ENCODE measurements at places on chromosomes 6 and 20. TPM values are rescaled to one million over a fixed set of nuclear protein-coding genes. Genes with fewer than 3 reads are reported as not detected.

DNA sequence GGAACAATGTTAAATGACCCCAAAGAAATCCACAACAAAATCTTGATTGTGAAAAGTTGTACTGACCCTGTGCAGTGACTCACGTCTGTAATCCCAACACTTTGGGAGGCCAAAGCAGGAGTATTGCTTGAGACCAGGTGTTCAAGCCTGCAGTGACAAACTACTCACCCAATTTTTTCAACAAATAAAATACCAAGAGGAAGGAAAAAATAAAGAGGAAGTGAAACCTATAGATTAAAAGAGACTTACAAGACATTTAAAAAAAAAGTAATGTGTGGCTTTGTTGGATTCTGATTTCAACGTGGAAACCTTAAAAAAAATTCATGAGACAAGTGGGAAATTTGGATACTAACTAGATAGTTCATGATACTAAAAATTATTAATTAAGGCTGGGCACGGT lies 31.9 kb downstream of the GINS1 start:
- peaks cover 6% of the 10 kb centered on the region for H3K4me1 ChIP-seq
- no peaks in the 10 kb centered on the region for H3K36me3 ChIP-seq
- no peak overlapping the region for H3K4me3 ChIP-seq
- H3K27ac ChIP-seq = no peak overlapping the region

- no peak overlapping the region for H3K27ac ChIP-seq
- no peaks in the 10 kb centered on the region for H3K4me1 ChIP-seq
- DNase-seq = no peak
These were observed 30.6 kb downstream of the ADGRF4 start for GRCh38 chr6:47729019-47729418.

GRCh38 chr20:49906101-49906604 lies 9.2 kb downstream of the SPATA2 start:
- H3K4me3 ChIP-seq = no peak overlapping the region
- H3K27ac ChIP-seq = no peak overlapping the region
- H3K4me1 ChIP-seq = no peaks in the 10 kb centered on the region
- no peak for DNase-seq

GRCh38 chr6:127177923-127178231 lies 59.4 kb downstream of the RSPO3 start:
- H3K27ac ChIP-seq = no peak overlapping the region
- H3K4me3 ChIP-seq = no peak overlapping the region
- no peaks in the 10 kb centered on the region for H3K27me3 ChIP-seq
- no peak for DNase-seq
- no peaks in the 10 kb centered on the region for H3K36me3 ChIP-seq

GRCh38 chr6:111410371-111410770 lies 72.6 kb downstream of the REV3L start:
- H3K27ac ChIP-seq = no peak overlapping the region
- no peak overlapping the region for H3K4me3 ChIP-seq
- no peaks in the 10 kb centered on the region for H3K27me3 ChIP-seq
- DNase-seq = no peak
- H3K36me3 ChIP-seq = no peaks in the 10 kb centered on the region
- no peaks in the 10 kb centered on the region for H3K4me1 ChIP-seq

The SENP6 gene
- total RNA-seq = 255 TPM

The GDAP1L1 gene
- 0.29 TPM for total RNA-seq

DNA sequence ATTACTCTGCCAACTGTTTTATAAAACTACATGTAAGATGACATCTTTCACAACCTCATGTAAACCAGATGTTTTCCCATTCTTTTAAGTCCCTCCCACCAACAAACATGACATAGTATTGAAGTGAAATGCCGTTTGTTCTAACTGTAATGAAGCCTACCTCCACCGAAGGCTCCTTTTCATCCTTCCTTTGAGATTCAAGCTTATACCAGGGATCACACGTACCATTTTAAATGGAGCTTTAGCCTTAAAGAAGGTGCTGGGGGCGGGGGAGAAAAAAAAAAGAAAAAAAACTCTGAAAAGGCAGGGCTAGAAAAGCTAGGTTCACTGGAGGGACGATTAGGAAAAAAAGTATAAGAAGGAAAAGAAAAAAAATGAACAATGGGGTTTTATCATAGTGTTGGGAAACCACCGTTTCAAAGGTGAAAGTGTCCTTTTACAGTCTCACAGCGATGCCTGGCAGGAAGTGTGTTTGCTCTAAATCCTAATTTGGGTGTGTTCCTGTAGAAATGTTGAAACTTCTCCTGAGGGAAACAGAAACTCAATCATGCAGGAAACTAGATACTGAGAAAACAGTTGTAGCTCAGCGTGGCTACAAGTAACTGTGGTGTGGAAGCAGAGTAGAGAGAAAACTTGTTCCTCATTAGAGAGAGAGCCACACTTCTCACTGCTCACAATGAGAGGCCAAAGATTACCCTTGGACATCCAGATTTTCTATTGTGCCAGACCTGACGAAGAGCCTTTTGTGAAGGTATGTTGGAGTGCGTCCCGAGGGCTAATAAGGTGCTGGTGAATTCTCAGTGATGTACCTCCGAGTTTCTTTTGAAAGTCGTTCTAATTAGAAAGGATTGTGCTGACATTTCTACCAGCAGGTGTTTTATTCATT lies 37.6 kb upstream of the HINT3 start:
- no peaks in the 10 kb centered on the region for H3K27me3 ChIP-seq
- H3K27ac ChIP-seq = peak overlapping the region; percentile 95
- H3K4me3 ChIP-seq = peak overlapping the region; percentile 0
- peak; percentile 49 for DNase-seq

The NRN1 gene
- total RNA-seq = 10.3 TPM

DNA sequence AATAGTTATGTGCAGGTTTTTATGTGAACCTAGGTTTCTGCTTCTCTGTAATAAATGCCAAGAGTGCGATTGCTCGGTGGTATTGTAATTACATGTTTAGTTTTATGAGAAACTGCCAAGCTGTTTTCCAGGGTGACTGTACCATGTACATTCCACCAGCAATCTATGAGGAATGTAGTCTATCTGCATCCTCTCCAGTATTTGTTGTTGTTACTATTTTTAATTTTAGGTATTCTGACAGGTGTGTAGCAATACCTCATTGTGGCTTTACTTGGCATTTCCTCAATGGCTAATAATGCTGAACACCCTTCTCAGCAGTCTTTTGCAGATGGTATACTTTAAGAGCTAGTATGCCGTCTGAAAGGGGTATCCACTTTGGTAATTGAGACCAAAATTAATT lies 142.1 kb downstream of the BMP2 start:
- H3K4me3 ChIP-seq = no peak overlapping the region
- no peak overlapping the region for H3K27ac ChIP-seq
- H3K36me3 ChIP-seq = no peaks in the 10 kb centered on the region
- DNase-seq = no peak

The TMEM74B gene
- 0.63 TPM for total RNA-seq

- H3K4me3 ChIP-seq = no peak overlapping the region
- DNase-seq = no peak
- H3K36me3 ChIP-seq = no peaks in the 10 kb centered on the region
These were observed 20.8 kb upstream of the SLCO4A1 start for GRCh38 chr20:62621251-62622110.

DNA sequence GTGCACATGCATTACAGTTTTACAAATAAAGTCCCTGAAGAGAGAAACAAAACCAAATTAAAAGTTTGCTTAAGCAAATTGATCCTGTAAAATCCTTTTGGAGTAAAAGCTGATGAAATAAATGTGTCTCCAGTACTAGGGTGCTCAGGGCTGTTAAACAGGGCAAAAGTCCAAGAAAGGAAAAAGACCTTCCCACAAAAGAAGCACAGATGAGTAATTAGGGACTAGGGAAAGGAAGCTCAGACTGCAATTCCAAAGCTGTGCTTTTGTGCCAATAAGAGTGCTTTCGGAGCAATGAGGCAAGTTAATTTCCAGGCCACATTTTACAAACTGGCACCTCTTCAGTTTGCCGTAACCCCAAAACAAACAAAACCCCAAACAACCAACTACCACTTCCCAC lies 10.4 kb upstream of the RNF182 start:
- H3K27ac ChIP-seq = no peak overlapping the region
- DNase-seq = no peak
- H3K27me3 ChIP-seq = no peaks in the 10 kb centered on the region

GRCh38 chr6:43450699-43451131 lies 4.6 kb downstream of the DLK2 start:
- no peak overlapping the region for H3K4me3 ChIP-seq
- DNase-seq = no peak
- peaks cover 5% of the 10 kb centered on the region for H3K4me1 ChIP-seq
- H3K27ac ChIP-seq = no peak overlapping the region
- H3K27me3 ChIP-seq = no peaks in the 10 kb centered on the region

- no peak overlapping the region for H3K4me3 ChIP-seq
- peaks cover 4% of the 10 kb centered on the region for H3K36me3 ChIP-seq
- no peaks in the 10 kb centered on the region for H3K27me3 ChIP-seq
- no peak overlapping the region for H3K27ac ChIP-seq
- no peaks in the 10 kb centered on the region for H3K4me1 ChIP-seq
- DNase-seq = no peak
These were observed 24.4 kb downstream of the UQCC1 start for GRCh38 chr20:35387334-35387733.

The TMEM239 gene
- total RNA-seq = not detected

GRCh38 chr6:26550250-26550993 lies 12.3 kb downstream of the HMGN4 start:
- peaks cover 4% of the 10 kb centered on the region for H3K4me1 ChIP-seq
- H3K27me3 ChIP-seq = no peaks in the 10 kb centered on the region
- H3K4me3 ChIP-seq = peak overlapping the region; percentile 31
- H3K36me3 ChIP-seq = peaks cover 5% of the 10 kb centered on the region
- DNase-seq = peak; percentile 51

DNA sequence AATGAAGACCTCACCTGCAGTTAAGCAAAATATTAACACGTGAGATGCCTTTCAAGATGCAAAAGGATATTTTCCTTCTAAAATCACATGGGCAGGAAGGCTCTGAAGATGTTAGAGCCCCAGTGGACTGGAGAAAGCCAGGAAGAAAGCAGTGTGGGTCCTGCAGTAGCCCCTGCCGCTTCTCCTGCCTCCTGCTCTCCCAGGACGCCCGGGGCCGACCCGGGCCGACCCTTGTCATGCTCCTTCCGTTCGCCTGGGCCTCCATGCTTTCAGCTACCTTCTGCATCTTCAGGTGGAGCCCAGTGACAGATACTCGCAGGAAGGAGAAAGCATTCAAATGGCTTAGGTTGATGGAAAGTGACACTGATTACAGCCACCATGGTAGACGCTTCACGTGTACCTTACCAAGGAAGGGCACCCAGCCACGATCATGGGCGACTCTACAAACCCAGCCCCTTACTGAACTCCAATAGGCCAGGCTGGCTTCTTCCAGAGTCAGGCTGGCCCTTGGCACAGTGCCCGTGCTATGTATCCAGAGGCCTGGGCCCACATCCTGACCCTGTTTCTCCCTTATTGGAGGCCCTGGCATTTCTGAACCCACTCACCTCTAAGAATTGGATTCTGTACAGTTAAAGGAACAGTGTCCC lies 69.0 kb downstream of the TCP11 start:
- no peak overlapping the region for H3K27ac ChIP-seq
- H3K4me1 ChIP-seq = no peaks in the 10 kb centered on the region
- no peak overlapping the region for H3K4me3 ChIP-seq

DNA sequence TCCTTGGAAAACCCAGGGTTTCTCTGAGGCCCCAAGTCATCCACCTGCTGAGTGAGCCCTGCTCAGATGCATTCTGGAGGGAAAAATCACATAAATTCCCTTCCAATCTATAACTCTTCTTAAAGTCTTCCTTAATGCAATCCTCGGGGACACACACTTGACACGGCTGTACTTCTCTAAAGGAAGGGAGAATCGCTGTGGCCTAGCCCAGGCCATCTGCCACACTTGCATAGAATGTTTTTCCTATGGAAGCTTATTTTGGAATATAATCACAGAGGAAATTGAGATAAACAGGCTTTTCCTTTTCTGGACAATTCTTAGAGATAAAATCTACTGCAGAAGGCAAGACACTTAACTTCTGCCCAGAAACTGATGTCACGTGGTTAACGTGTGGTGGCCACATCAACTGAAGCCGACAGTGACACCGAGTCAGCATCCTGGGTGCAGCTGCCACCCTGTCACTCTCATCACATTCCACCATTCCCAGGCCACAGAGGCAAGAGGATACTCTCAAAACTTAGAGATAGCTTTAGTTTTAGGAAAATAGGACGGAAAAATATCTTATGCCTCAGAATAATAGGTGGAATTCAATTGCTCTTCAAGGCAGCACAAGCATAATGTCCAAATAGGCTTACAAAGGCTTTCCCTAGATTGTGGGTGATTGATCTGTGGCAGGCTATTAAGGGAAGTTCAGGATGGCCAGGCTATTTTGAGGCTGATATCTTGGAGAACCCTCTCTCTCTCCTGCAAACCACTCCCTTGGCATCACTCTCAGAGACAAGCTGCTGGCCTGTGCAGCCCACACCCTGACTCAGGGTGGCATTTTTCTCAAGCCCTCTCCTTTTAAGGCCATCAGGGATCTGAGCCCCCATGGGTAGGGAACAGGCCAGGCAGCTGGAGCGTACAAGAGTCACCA lies 29.6 kb downstream of the PSMB1 start:
- H3K36me3 ChIP-seq = no peaks in the 10 kb centered on the region
- DNase-seq = no peak
- no peaks in the 10 kb centered on the region for H3K4me1 ChIP-seq
- no peak overlapping the region for H3K27ac ChIP-seq

DNA sequence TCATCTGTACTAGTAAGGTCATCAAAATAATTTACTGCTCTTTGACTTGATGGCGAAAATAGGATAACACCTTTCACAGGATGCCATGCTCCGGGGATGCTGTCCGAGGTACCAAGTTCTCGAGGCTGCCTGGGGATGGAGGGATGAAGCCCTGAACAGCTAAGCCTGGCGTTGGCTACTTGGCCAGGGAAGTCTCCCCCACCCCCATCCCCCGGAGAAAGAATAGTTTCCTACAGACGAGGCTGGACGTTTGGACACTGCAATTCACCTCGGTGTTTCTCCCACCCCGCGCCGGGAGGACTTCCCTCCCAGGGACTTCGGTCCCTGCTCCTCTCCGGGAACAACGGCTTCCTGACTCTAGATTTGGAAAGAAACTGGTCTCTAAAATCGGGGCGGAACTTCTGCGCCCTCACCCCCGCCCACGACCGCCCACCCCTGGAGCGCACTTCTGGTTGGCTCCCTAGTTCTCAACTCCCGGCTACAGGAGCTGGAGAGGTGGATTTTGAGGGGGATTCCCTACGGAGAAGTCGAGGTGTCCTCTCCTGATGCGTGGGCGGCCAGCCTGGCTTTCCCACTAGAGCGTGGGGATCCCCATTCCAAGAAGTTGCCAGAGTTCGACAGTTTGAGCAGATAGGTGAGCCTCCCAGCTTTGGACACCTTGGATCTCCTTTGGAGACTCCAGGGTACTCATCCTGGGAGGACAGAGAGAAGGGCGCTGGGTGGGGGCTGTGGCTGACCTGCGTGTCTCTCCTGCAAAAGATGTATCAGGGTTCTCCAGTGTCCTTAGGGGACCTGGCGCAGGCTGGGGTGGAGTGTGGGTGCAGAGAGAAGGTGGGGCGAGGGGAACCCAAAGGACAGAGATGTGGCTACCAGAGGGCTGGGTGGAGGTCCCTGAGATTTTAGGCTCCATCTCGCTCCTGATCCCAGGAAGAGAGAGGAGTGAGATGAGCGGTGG lies 1.1 kb downstream of the PCSK2 start:
- peak; percentile 56 for DNase-seq
- no peaks in the 10 kb centered on the region for H3K27me3 ChIP-seq
- no peaks in the 10 kb centered on the region for H3K36me3 ChIP-seq
- H3K4me1 ChIP-seq = peaks cover 16% of the 10 kb centered on the region
- H3K4me3 ChIP-seq = peak overlapping the region; percentile 45

- no peaks in the 10 kb centered on the region for H3K4me1 ChIP-seq
- H3K27ac ChIP-seq = no peak overlapping the region
- no peaks in the 10 kb centered on the region for H3K36me3 ChIP-seq
- DNase-seq = no peak
These were observed 1209.7 kb upstream of the MAP3K7 start for GRCh38 chr6:91796603-91797002.

Data from thyroid gland (tissue), 4 donors.